LoVo (cell line): ENCODE measurements at places on chromosomes 13 and 19.

- no peak for DNase-seq
Measured at GRCh38 chr13:31057403-31058033, 104.2 kb downstream of the HSPH1 start.

- peak; percentile 38 for DNase-seq
Measured at GRCh38 chr19:55418185-55418584, 10.6 kb upstream of the UBE2S start.

- DNase-seq = no peak
Measured at GRCh38 chr19:56139847-56140582, 1.1 kb upstream of the ZNF444 start.

DNA sequence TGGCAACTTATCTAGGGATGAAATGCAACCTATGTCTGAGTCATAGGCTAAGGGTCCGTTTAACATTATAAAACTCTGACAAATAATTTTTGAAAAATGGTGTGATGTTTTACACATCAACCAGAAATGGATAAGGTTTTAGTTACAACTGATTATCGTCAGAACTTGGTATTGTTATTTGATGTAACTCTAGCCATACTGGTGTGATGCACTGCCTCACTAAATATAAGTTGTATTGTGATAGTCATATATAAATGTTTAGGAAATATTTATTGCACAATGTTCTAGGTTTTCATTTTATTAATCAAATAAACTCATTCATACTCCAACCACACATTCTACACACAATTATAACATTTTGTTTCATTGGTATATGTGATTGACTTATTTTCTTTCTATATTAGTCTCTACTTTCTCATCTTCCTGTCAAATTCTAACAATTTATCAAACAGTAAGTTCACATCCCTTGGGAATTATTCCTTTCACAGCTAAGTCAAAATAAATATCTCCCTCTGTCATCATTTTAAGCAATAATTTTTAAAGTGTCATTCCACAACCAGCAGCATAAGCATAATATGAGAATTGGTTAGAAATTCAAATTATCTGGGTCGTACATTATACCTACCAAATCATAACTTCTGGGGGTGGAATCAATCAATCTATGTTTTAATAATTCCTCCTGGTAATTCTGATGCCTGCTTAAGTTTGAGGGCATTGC is 873.9 kb downstream of the SLITRK1 start:
- DNase-seq = no peak

DNA sequence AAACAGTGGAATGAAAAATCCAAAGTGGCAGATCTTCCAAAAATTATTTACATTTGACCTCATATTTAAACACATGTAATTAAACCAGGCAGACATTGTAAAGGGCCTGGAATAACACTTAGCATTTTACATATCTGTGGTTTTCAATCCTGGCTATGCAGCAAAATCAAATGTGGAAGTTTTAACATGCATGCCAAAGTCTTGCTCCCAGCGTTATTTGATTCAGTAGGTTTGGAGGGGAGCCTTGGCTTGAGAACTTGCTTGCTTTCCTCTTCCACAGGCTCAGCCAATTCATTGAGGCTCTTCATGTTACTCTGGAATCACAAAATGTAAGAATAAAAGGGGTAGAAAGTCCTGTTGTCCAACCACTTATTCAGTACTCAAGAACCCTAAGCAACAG is 42.5 kb upstream of the INTS6 start:
- DNase-seq = no peak

- DNase-seq = no peak
Measured at GRCh38 chr19:1407528-1408299, at the start of gene DAZAP1. Gene DAZAP1, plus strand, starts transcription at chr19:1407586. Its CDS starts 188 bp downstream, at chr19:1407774.

- DNase-seq = no peak
Measured at GRCh38 chr19:51891193-51891747, 3.5 kb upstream of the ZNF577 start.

- DNase-seq = no peak
Measured at GRCh38 chr13:27035892-27036235, 135.7 kb downstream of the USP12 start.

DNA sequence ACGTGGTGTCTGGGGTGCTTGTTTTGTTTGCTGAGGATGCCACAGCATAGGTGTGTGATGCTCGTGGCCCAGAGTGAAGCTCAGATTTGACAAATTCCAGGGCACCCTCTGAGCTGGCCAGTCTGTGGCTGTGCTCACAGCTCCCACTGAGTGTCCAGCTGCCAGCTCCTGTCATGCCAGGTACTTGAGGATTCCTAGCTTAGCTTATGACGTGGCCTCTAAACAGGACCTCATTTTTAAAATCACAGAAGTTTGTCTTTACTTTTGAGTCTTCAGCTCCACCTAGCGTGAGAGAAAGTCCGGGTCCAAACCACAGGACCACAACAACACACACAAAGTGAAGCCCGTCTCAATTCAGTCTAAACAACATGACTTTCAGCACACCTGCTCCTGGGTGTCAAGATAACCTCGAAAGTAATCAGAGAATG is 117.3 kb downstream of the RAB20 start:
- no peak for DNase-seq

DNA sequence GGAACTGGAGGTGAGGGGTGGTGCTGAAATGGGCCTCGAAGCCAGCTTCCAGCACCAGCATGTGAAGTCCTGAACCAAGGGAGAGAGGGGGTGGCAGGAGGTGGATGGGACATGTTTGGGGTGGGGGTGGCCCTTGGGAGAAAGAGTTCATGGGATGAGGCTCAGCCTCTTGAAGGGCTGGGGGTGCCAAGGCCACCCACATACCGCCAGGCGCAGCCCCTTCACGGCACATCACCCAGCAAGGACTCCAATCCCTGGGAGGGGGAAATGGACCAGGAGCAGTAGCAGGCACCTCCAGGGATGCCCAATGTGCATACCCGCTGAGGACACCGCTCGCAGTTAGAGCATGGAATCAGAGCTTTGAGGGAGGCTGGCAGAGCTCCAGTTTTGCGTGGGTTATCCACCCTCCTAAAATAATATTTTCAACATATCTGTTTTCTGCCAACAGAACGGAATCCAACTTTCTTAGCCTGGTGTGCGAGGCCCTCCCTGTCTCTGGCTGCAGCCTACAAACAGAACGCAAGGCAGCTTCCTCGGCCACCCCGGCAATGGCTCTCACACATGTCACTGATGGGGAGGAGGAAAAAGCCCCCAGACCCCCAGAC is 140.5 kb upstream of the VSTM2B start:
- no peak for DNase-seq

DNA sequence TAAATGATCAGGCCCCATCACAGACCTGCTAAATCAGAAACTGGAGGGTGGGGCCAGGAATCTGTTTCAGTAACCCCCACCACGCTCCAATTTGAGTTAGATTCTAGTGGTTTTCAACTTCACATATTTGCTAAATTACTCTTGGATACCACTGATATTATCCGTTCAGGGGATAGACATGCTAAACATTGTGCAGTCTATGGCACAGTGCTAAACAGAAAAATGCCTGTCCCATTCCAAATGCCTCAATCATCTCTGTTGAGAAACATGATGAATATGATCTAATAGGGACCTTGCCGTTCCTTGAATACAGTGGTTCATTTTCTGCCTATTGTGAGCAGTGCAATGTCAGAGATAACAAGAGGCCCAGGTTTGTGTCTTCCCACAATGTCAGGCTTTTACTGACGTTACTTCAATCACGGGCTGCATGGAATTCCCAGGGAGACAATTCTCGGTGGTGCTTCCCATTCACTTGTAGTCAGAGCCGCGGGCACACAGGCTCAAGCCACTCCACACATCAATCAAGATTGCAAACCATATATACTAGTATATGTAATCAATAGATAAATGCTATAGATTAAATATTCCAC is 52.7 kb downstream of the MYO16 start:
- no peak for DNase-seq

- DNase-seq = no peak
Measured at GRCh38 chr13:66137384-66137783, 1092.8 kb downstream of the PCDH9 start.

GRCh38 chr19:48489608-48490216 is 20.5 kb downstream of the CYTH2 start:
- DNase-seq = peak; percentile 74

GRCh38 chr13:76764429-76764828 is 121.8 kb downstream of the KCTD12 start:
- no peak for DNase-seq

DNA sequence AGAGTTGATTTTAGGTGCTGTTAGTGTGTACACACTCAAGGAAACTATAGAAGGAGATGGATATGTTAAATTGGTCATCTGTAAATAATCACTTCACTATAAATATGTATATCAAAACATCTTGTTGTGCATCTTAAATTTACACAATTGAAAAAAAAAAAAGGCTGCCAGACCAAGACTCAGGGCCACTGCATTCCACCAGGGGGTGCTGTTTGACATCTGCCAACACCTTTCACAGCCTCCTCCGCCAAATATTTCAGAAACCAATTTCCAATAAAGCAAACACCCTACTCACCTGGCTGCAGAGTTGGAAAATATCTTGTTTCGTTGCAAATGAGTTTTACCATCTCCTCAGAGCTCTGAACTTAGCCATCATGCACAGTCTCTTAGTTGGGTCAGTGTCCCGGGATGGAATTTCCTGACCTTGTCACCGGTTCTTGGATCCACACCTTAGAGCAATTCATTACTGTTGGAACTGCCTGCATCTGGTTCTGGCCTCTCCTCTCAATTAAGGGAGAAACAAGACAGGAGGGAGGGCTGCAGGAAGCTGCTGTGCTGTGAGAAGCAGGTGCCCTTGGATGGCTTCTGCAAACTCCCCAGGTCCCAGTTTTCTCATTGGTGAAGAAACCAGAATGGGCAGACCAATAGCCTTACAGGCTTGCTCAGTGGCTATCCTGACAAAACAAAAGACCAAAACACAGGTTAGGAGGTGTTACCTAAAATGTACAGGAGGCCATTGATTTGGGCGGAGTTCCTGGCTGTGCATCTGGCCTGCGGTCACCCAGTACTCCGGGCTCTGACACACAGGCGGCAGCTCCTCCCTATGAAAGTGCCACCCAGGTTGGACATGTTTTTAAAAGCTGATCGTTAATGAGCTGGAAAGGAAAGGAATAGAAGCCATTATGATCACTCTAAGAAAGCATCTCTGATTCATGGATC is 746.6 kb downstream of the UQCRFS1 start:
- peak; percentile 34 for DNase-seq

DNA sequence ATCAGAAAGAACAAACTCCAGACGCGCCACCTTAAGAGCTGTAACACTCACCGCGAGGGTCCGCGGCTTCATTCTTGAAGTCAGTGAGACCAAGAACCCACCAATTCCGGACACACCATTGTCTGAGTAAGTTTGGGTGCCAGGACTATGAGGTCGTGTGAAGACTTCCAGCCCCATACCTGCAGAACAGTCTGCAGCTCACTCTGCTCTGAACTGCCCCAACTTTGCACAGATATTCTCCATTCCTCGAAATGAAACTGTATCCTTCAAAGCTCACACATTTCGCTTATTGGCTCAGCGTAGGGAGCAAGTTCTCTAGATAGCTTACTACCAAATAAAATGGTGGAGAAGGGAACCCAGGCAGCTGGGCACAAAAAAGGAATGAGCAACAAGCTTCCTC is 2.6 kb upstream of the CYP4F2 start:
- DNase-seq = no peak

DNA sequence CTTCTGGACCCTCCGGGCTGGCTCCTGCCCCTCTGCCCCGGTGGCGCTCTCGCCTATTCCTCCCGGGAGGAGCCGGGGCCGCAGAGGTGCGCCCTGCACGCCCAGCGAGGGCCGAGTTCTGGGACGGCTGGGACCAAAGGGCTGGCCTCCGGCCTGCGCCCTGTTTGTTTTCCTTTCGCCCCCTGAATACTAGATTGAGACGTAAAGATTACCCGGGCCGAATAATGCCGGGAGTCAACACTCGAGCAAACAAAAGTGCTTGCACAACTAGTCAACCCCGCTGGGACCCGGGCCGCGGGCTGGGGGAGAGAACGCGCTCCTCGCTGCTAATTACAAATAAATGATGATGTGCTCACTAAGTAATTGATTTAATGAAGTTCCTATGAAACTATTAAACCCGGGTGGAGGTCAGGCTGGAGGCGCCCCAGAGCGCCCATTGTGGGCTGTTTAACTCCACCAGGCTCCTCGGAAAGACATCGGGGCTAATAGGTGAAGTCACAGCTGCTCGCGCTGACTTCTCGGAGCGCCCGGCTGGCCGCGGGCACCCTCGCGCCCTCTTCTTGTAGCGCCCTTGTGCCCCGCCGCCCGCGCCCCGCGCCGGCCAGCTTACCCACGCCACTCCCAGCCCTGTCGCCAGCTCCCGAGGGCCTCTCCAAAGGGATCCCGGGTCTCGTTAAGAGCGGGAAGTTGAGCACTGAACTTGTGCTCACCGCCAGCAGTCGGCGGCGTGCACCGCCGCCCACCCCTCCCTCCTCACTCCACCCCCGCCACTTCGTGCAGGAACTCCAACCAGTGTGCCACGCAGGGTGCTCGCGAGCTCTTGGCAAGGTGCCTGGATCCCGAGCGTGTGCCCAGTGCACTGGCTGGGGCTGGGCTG is 14.9 kb downstream of the ZIC5 start:
- DNase-seq = no peak

DNA sequence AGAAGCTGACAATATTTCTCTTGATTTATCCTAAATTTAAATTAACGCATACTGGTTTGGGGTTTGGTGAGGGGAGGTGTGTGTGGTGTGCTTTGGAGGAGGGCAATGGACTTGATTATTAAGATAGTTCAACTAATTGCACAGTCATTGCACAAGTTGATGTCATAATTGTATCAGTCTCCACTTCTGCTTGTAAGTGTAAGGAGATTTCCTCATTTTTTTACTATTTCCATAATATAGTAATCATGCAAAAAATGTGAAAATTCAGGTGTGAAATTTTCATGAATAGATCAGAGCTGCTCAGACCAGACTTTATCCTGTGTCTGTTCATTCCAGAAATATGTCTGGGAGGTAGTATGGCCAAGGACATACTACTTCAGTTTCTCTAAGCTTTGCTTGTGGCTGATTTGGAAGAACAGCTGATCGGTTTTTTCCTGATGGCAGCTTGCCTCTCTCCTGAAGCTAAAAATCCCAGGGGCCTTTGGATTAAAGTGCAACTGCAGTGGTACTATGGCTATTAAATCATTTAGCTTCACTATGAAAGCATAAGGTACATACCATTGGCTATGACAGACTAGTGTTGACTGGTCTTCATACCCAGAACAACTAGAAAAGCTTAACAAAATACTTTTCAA is 201.8 kb upstream of the MIR17HG start:
- no peak for DNase-seq

DNA sequence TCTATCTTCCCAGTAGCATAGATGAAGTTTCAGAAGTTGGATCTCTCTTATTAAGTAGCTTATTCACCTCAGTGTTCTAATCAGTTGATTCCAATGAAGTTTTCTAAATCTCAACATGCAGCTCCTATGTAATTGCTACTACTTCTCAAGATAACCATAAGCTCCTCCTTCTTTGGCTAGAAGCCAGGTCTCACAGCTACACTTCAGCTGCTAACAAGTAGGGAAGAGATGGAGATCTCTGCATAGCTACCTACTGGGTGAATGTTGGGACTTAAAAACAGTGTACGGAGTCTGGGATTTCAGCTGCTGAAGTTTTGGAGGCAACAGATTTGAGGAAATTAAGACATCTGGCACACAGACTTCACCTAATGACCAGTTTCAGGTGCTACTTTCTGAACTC is 661.0 kb downstream of the SLITRK1 start:
- DNase-seq = no peak
